ENCODE measurements at places on chromosomes 5 and 9.

- no peak for DNase-seq
Measured at GRCh38 chr9:133440874-133441273, 18.7 kb downstream of the ADAMTS13 start.

GRCh38 chr9:121727295-121728020 lies 76.0 kb downstream of the DAB2IP start:
- DNase-seq = no peak

DNA sequence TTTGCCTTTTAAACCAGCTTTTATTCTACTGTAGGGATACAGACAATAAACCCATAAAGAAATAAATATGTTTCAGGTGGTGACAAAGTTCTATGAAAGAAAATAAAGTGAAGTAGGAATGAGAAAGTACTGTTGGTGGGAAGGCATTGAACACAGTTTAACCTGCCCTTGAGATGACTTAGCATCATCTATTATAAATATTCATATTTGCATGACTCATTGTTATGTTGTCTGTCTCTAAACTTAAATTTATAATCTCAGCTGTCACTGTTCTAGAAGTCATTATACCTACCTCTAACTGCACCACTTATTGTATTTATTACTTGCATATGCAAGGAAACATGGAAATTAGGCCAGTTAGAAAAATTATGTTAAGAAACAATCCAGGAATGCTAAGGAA lies 202.2 kb downstream of the CHSY3 start:
- DNase-seq = no peak

DNA sequence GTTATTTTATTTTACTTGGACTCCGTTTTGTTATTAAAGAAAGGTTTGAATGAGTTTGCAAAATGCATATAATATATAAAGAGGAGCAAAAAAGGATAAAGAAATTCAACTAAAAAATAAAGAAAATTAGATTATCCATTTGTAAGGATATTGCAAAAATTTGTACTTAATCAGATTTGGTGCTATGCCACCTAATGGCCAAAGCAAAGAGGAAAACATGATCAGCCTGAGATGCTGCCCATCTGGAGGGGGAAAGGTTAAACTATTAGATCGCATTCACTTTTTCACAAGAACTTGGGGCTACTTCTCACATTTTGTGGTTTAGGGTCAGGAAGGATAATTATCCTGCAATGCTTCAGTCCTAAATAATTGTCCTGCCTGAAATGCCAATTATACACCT lies 350.6 kb downstream of the MLLT3 start:
- DNase-seq = no peak

GRCh38 chr5:139649082-139649991 lies 1.2 kb downstream of the CXXC5 start:
- DNase-seq = no peak

- DNase-seq = no peak
Measured at GRCh38 chr9:7510199-7510598, 289.4 kb downstream of the DMAC1 start.

GRCh38 chr5:123881759-123882244 lies 369.8 kb downstream of the CSNK1G3 start:
- DNase-seq = no peak

DNA sequence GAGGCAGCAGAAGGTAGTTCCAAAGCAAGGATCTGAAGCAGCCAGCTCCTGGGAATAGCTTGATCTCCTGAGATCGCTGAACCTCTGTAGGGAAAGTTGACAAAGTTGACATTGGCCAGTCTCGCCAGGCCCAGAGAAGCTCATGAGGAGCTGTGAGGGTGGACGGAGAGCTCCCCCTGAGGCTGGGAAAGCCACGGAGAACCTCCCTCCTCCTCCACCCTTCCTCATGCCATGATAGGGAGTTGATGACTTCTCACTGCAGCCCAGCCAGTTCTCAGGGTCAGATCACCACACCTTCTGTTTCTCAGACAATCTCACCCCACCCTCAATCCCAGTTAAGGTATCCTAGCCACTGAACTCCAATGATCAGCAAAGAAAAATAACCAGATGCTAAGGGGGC lies 30.4 kb upstream of the KCNV2 start:
- DNase-seq = no peak

DNA sequence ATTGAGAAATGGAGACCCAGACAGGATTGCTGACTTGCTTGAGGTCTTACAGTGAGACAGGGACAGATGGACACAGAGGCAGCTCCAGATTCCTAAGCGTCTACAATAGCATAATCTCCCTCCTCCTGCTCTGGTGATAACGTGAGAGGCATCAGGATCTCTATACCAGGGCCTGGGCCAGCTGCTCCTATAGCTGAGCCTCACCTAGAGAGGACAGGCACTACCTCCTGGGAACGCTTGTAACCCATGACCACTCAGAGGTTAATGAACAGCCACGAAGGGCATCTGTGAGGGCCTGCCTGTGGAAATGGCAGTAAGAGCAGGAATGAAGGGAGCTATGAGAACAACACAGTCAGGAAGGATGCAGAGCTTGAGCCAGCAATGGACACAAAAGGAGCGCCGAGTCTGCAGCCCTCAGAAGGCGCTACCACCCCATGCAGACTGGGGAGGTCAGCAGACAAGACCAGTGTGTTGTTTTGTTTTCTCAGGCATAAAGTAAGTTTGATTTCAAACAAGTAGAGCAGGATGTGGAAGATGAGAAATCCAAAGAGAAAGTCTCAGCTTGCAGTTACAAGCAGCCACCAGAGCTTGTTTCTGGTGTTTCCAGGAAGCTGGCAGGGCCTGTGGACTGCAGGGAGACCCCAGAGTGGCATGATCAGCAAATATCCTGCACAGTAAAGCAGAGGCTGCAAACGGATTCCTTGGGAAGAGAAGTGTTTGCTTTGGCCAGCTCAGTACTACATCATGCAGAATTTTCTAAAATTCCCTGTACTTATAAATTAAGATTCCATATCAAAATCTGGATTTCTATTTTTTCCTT lies 17.4 kb downstream of the ANKS6 start:
- no peak for DNase-seq

DNA sequence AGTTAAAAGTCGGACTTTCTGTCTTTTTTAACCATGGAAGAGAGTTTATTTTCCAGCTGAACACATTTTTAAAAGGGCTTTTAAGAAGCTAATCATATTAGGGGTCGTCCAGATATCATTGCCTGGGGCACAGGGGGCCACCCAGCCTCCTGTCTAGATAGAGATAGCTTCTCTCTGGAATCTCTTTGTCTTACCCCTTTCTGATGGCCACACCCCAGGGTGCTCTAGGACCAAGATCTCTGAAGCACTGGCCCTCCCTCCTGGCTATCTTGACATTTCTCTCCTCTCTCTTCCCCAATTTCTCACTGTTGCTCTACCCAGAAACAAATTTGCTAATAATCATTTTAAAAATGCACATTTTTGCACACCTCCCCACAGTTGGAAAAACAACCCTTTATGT lies 204.4 kb downstream of the NXNL2 start:
- DNase-seq = no peak

DNA sequence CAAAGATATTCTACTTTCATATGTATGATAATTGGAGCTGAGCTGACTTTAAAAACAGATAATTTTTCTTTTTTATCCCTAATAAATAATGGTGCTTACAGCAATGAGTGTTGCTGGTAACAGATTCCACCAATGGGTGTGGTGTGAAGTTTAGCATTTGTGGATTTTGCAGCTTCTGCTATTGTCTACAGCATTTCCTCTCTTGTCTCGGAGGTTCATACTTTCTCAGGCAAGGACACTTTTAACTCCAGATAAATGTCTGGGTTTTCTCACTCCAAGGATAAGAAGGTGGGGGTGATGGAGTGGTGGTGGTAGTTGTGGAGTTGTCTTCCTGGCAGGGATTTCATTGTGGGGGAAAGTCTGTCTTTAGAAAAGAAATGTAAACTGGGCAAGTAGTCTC lies 120.0 kb upstream of the CDKN2B start:
- no peak for DNase-seq

- no peak for DNase-seq
Measured at GRCh38 chr5:67361932-67362729, 165.5 kb upstream of the CD180 start.

- DNase-seq = no peak
Measured at GRCh38 chr9:112535301-112535700, 48.7 kb downstream of the KIAA1958 start.

- DNase-seq = no peak
Measured at GRCh38 chr5:148491015-148491792, 107.4 kb downstream of the FBXO38 start.

DNA sequence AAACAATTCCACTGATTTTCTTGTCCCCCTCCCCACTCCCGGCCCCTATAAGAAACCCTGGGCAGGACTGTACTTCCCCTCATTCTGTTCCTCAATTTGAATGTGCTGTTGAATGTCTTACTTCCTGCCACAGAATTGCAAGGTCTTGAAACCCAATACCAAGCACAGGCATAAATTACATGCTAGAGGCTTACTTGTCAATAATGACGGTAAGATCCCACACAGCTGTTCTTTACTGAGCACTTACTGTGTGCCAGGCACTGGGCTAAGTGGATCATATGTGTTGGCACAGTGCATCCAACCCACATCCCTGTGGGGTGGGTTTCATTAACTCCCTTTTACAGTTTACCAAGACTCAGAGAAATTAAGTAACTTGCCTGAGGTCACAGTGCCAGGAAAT lies 63.4 kb downstream of the MVB12B start:
- no peak for DNase-seq

DNA sequence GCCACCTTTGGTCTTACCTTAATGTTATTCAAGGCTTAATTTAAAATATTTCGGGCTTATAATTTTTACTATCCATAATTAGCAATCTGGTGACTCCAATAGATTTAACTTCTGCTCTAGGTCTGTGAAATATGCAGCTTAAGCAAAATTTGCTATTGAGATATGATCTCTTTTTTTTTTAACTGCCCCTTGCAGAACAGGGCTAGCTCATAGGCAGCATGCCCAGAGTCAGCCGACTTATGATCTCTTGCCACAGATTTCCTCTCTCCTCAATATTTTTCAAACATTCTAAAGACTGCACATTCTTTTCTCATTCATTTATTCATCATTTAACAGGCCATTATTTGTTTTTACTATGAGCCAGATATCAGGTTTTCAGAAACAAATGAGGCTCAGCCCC lies 4.5 kb downstream of the TTC23L start:
- DNase-seq = no peak

GRCh38 chr9:109264877-109265587 lies 55.8 kb downstream of the EPB41L4B start:
- no peak for DNase-seq

DNA sequence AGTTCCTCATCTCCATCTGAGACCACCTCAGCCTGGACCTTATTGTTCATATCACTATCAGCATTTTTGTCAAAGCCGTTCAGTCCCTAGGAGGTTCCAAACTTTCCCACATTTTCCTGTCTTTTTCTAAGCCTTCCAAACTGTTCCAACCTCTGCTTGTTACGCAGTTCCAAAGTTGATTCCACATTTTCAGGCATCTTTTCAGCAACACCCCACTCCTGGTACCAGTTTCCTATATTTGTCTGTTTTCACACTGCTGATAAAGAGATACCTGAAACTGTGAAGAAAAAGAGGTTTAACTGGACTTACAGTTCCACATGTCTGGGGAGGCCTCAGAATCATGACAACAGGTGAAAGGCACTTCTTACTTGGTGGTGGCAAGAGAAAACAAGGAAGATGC lies 622.1 kb downstream of the MAT2B start:
- DNase-seq = no peak

- DNase-seq = no peak
Measured at GRCh38 chr5:170306381-170306831, 8.8 kb upstream of the LCP2 start.

- DNase-seq = no peak
Measured at GRCh38 chr5:61051267-61051666, 106.3 kb downstream of the NDUFAF2 start.

- DNase-seq = no peak
Measured at GRCh38 chr9:68951879-68952659, 61.8 kb downstream of the PRKACG start.

GRCh38 chr5:140133514-140134167 lies 7.9 kb downstream of the IGIP start:
- no peak for DNase-seq

- no peak for DNase-seq
Measured at GRCh38 chr9:99169982-99170761, 51.6 kb downstream of the ALG2 start.

- no peak for DNase-seq
Measured at GRCh38 chr9:249025-249424, 34.4 kb downstream of the DOCK8 start.

All from D341Med (cell line).